ENCODE measurements at places on chromosomes 12 and 14.

DNA sequence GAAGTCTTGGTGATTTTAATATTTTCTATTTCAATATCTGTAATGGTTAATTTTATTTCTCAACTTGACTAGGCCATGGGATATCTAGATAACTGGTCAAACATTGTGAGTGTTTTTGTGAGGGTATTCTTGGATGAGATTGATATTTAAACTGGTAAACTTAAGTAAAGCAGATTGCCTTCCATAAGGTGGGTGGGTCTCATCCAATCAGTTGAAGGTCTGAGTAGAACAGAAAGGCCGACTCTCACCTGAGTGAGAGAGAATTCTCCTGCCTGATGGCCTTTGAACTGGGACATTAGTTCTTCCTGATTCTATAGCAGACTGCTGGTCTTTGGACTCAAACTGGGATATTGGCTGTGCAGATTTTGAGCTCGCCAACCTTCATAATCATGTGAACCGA, 36.3 kb downstream of the OTOGL start:
- peaks cover 3% of the 10 kb centered on the region for H3K27me3 ChIP-seq
- H3K4me1 ChIP-seq, result no peaks in the 10 kb centered on the region
- no peak overlapping the region for H3K27ac ChIP-seq

GRCh38 chr14:72434856-72435255, 459.0 kb downstream of the DPF3 start:
- no peak for DNase-seq
- H3K36me3 ChIP-seq, result no peaks in the 10 kb centered on the region
- H3K4me3 ChIP-seq, result no peak overlapping the region
- H3K27ac ChIP-seq, result no peak overlapping the region
- H3K27me3 ChIP-seq, result no peaks in the 10 kb centered on the region

- H3K27ac ChIP-seq, result no peak overlapping the region
- peaks cover 17% of the 10 kb centered on the region for H3K4me1 ChIP-seq
- H3K27me3 ChIP-seq, result peaks cover 11% of the 10 kb centered on the region
- H3K36me3 ChIP-seq, result no peaks in the 10 kb centered on the region
- no peak overlapping the region for H3K4me3 ChIP-seq
Measured at GRCh38 chr12:6696690-6697583, 3.7 kb downstream of the PIANP start.

GRCh38 chr14:23299986-23300686, 2.5 kb downstream of the PPP1R3E start:
- peak overlapping the region; percentile 67 for H3K4me3 ChIP-seq
- no peak for DNase-seq
- no peaks in the 10 kb centered on the region for H3K36me3 ChIP-seq
- H3K27me3 ChIP-seq, result no peaks in the 10 kb centered on the region
- H3K4me1 ChIP-seq, result peaks cover 13% of the 10 kb centered on the region

DNA sequence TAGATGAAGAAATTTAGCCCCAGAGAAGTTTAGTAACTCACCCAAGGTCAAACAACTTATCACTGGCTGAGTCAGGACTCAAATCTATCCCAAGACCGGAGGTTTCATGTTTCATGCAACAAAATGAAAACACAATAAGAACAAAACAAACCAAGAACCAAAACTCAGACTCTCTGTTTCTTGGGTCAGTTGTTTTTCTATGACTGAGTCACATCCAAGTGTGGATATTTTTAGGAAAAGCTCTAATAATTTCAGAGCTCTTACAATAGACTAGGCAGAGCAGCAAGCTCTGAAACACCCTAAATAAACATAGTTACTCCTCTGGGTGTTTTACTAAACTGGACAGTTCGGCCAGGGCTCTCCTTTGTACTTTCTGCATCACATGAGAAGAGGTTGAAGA, 87.6 kb upstream of the PRB2 start:
- no peaks in the 10 kb centered on the region for H3K36me3 ChIP-seq
- H3K27me3 ChIP-seq, result no peaks in the 10 kb centered on the region
- no peak overlapping the region for H3K4me3 ChIP-seq
- peaks cover 3% of the 10 kb centered on the region for H3K4me1 ChIP-seq
- DNase-seq, result no peak

- no peak for DNase-seq
- H3K4me3 ChIP-seq, result no peak overlapping the region
- no peaks in the 10 kb centered on the region for H3K27me3 ChIP-seq
Measured at GRCh38 chr12:29566441-29566840, 69.0 kb upstream of the OVCH1 start.

- no peak overlapping the region for H3K27ac ChIP-seq
- no peaks in the 10 kb centered on the region for H3K36me3 ChIP-seq
- H3K4me1 ChIP-seq, result peaks cover 12% of the 10 kb centered on the region
- DNase-seq, result no peak
- H3K27me3 ChIP-seq, result no peaks in the 10 kb centered on the region
Measured at GRCh38 chr12:13148485-13148847, 45.0 kb upstream of the GSG1 start.
